ENCODE measurements at places on chromosomes 4 and X.

DNA sequence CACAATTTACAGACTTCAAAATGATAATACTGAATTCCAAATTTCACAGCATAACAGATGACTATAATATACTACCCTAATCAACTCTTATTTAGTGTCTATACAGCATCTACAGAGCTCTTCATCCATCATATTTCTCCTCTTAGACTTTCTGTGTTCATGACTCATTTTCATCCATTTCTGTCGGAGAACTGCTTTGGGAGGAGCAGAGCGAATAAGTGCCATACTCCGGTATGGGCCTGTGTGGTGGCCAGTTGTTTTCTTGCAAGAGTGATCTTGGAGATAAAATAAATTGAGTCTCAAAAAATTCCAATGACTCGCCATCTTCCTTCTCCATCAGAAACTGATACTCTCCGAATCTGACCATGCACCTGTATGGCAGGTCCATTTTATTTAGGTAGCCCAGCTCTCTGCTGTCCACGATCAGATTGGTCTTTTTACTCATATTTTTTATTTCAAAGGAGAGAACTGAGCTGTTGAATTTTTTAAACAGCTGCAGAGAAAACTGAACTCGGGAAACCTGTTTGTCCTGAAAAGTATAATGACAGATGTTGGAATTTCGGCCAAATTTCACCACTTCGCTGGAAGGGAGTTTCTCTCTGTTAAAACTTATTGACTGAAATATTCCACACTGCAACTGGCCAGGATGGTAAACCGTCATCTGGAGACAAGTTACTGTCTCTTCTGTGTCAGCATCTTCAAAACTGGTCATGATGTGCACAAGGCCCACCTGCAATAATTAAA, 7.8 kb downstream of the TIFA start:
- no peak for DNase-seq

- no peak for DNase-seq
Observed at GRCh38 chr4:104169437-104169836, 325.3 kb downstream of the CXXC4 start.

DNA sequence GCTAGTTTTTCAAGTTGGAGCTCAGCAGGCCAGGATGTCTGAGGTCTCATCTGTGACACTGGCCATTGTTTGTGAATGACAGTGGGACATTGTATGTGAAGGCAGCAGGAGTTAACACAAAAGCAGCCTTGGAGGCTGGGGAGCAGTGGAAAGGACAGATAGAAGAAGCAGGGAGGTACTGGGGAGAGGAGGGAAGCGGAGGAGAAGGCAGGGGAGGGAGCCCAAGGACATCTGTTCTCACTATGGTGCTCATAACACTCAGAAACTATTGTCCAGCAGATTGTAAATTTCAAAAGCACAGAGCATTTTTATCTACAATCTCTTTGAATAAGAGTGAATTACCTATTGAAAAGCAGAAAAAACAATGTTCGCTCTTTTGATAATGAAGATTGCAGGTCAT, 253.6 kb upstream of the DIPK2B start:
- DNase-seq, result no peak

- DNase-seq, result no peak
Observed at GRCh38 chr4:83118869-83119268, 4.3 kb upstream of the PLAC8 start.

DNA sequence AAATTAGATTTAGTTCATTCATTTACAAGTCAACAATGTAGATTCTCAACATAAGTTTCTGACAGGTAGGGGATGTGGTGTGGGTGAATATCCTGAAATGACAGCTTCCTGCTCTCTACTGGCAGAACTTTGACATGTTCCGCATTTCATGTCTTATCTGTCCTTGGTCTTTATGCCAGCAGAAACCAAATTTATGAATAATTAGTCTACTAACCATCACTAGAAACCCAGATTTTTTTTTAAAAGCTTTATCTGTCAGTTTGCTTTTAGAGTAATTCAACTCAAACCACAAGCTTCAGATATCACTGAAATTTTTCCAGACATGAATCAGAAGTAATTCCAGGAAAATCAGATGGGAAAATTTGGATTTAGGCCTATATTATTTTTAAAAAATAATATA, 17.9 kb downstream of the COQ2 start:
- DNase-seq, result no peak

DNA sequence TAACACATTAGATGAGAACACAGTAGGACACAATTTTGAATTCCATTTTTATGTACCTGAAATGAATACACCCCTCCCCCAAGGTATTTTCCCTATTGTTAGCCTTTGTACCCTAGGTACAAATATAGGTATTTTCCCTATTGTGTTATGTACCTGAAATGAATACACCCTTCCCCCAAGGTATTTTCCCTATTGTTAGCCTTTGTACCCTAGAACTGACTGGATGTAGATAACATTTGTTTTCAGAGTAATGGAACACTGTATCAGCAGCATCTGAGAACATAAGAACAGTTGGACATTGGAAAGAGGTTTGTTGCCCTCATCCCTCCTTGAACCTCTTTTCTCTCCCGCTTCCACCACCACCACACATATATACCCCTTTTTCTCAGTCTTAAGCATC, 37.6 kb downstream of the YIPF6 start:
- no peak for DNase-seq

Data from T-helper 9 cell (primary cell).